ENCODE measurements at places on chromosomes 12 and 14.
A peak's percentile ranks its signal among the peaks of the same experiment; 100 is the strongest.

DNA sequence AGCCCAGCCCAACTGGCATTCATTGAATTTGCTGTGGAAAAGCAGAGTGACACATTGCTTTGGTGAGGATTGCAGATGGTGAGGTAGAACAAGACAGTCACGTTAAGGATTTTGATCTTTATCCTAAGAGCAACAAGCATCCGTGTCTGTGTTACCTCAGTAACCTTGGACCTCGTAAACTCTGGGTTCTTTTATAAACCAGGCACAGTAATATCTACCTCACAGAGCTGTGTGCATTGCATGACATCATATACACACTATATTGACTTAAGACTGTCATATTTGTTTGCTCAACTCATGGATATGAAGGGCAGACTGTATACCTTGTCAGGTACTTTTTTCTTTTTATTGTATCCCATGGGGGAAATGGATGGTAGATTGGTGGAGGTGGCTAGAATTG, 156.2 kb downstream of the ETV6 start:
- no peak for DNase-seq

DNA sequence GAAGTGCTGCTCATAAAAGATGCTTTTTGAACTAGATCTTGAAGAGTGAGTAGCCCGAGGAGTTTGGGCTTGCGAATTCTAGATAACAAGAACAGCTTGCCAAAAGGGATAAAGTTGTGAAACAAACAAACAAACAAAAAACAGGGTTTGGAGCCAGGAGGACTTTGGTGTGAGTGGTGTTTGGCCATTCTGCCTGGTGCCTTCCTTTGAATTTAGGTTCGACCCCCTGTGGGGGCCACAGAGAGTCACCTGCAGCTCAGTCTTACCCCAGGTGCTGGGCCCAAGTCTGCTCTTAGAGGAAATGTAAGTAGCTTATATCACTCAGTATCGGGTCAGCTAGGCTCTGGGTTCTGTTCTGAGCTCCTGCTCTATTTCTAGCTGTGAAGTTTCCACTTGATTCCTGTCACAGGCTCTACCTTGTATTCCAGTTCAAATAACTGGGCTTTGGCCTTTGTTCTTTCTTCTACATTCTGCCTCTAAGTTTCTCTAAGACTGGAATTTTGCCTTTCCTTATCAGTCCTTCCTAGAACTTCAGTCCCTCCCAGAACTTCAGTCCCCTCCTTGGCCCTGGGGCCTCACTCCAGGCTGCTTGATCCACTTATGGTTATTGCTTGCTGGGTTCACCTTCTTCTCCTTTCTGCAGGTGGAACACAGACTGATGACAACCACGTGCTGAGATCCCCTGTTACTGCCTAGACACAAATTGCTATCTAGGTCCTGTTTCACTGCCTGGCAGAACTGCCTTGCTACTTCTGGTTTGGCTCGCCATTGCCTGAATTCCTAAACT, 20.5 kb upstream of the DUSP6 start:
- DNase-seq = no peak

DNA sequence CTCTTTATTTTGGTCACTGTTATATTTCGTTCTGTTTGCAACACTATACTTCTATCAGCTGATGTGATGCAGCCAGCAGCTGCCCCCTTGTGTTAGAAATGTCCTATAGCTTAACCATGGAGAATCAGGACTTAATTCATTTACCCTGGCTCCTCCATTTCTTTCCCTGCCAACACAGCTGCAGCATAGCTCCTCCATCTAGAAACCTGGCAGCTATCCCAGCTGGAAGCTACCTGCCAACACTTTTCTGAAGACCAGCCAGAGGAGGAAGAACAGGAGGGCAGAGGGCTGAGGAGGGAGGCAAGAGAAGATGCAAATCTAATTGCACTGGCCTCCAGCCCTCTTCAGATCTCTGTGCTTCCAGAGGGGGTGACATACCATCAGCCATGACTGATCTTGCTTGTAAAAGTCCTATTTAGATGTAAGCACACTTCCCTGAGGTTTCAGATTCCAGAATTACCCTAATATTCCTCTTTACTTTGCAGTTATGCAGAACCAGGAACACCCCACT, 156.8 kb upstream of the TMEM260 start:
- peak; percentile 23 for DNase-seq

- DNase-seq = no peak
These were observed 29.0 kb upstream of the WDR89 start for GRCh38 chr14:63670692-63671091.

DNA sequence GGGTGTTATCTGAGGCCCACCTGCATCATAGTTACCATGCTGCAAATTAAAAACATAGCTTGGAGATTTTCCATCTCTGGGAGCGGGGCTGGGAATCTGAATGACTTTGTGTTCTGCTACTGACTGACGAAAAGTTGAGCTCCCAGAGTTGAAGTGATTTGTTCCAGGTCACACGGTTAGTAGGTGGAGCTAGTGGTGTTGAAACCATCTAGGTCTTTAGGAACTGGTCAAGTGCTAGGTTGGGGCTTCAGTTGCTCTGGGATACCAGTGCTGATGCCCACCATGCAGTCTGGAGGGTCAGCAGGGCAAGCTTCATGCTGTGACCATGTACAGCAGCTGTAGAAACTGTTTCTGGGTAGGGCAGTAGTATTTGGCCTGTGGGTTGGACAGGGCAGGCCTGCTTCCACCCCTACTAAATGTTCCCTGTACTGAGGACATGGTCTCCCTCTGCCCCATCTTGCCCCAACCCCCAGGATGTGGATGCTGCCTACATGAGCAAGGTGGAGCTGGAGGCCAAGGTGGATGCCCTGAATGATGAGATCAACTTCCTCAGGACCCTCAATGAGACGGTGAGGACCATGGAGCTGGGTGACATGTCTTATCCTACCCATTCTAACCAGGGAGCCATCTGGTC, 5.3 kb downstream of the KRT7 start:
- DNase-seq = no peak

DNA sequence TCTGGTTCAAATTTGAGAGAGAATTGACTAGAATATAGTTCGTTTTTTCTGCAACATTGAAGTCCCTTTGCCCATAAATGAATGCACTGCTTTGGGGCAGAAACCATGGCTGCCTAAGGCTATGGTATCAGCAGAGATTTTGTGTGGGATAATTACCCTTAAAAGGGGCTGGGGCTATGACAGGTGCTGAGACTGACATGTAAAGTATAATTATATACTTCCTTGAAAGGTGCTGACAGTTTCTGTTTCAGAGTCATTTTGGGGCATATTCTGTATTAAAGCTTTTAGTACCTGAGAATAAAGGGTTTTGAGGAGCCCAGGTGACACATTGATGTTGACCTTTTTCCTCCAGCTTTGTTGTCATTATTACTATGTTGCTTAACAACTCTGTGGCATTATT, 150.3 kb upstream of the PTPRQ start:
- DNase-seq = no peak

GRCh38 chr14:67773844-67774377, 42.5 kb downstream of the ZFYVE26 start:
- DNase-seq = no peak

DNA sequence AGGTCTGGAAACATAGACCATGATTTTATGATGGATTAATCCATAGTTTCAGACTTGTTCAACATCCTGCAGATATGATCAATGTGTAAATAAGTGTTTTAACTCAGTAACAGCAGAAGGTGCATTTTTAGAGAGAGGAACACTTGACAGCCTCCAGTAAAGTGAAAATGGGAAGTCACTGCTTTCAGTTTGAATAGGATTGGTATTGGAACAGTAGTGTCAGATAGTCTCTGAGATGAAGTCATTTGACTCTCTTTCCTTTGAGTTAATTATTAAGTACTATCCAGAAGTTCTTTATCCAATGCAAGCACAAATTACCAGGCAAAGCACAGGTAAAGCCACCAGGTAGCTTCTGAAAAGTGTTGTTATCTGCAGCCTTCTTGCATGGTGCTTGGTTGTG, 14.5 kb upstream of the NAV3 start:
- no peak for DNase-seq
